Left hindlimb (tissue), 1 donor: ENCODE measurements at places on chromosomes 11 and 22.
A peak's percentile ranks its signal among the peaks of the same experiment; 100 is the strongest.

- peak; percentile 86 for DNase-seq
Observed at GRCh38 chr11:1694064-1694845, 2.7 kb upstream of the KRTAP5-6 start.

GRCh38 chr11:66723693-66724092 is 5.3 kb downstream of the SPTBN2 start:
- no peak for DNase-seq

- peak; percentile 90 for DNase-seq
Observed at GRCh38 chr22:32531931-32532819, 57.6 kb downstream of the FBXO7 start.

DNA sequence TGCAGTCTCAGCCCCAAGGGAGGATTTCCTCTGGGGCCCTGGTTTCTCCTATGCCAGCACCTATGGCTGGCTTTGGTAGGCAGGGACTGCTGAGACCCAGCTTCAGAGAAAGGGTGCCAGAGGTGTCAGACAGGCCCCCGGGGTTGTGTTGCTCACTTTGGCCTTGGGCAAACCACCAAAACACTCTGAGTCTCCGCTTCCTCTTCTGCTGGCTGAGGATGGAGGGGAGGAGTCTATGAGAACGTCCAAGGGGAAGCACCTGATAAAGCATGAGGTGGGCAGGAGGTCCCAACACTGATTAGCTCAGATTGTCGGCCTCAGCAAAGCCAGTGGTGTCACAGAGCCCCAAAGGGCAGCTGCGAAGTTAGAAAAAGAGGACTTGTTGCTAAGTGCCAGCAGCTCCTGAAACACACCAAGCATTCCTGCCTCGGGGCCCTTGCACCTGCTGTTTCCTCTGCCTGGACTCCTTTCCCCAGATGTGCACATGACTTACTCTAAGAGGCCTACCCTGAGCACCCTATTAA is 10.5 kb downstream of the SMTNL1 start:
- no peak for DNase-seq

DNA sequence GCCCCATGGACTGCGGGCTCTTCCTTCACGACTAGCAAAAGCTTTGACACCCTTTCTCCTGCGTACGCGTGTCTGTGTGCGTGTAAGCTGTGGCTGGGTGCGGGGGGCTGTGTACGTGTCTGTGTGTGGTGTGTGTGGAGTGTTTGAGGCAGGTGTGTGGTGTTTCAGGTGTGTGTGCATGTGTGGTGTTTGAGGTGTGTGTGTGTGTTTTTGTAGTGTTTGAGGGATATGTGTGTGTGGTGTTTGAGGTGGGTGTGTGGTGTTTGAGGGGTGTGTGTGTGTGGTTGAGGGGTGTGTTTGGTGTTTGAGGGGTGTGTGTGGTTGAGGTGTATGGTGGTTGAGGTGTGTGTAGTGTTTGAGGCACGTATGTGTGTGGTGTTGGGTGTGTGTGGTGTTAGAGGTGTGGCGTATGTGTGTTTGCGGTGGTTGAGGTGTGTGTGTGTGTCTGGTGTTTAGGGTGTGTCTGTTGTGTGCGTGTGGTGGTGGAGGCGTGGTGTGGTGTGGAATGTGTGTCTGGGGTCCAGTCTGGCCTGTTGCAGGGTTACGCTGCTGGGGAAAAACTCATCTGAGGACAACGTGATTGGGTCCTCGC is 687 bp upstream of the ARSA start:
- DNase-seq = no peak

DNA sequence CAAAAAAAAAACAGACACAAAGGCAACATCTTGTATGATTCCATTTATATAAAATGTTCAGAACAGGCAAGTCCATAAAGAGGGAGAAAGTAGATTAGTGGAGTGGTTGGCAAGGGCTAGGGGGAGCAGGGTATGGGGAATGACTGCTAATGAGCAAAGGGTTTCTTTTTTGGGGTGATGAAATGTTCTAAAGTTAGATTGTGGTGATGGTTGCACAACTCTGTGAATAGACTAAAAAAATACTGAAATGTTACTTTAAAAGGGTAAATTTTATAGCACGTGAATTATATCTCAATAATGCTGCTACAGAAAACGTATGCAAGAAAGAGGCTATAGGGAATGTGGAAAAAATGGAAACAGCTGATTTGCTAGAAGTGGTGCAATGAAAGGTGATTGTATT is 155.1 kb downstream of the TENM4 start:
- no peak for DNase-seq

DNA sequence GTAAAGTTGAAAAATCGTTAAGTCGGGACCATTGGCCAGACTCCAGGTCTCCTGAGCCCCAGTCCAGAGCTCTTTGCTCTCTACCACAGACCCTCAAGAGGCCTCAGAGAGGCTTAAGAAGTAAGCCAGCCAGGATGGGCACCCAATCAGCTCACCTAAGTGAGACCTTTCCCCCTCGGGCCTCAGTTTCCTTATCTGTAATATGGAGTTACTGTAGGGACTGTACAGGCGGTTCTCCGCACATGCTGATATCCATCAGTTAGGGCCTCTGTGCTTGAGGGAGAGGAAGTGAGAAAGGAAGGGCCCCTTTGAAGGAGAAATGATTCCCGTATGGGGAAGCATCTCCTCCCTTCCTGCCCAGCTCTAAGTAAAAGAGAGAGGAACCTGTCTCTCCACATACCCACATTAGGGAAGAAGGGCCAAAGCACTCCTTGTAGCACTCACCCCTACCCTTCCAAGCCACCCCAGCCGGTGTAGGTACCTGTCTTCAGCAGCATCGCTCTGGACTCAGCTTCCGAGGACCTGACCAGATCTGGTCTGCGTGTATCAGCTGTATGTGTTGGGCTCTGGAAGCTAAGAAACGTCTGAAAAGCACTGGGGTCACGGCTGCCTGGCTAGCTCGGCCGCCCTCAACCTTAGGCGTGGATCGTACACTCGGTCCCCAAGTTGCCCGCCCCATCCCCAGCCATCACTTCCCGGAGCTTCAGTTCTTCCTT is 653 bp downstream of the NAGA start:
- no peak for DNase-seq

GRCh38 chr11:93784935-93785360 is 866 bp downstream of the MED17 start:
- DNase-seq = no peak
